AG10803 (cell line): ENCODE measurements at places on chromosomes 3 and 15.

GRCh38 chr15:64695561-64695992 lies 79.8 kb downstream of the RBPMS2 start:
- DNase-seq, result no peak

- DNase-seq, result no peak
These were observed 4.0 kb upstream of the IL17RE start for GRCh38 chr3:9898467-9899241.

GRCh38 chr3:50648313-50648712 lies 26.4 kb upstream of the DOCK3 start:
- DNase-seq, result no peak

DNA sequence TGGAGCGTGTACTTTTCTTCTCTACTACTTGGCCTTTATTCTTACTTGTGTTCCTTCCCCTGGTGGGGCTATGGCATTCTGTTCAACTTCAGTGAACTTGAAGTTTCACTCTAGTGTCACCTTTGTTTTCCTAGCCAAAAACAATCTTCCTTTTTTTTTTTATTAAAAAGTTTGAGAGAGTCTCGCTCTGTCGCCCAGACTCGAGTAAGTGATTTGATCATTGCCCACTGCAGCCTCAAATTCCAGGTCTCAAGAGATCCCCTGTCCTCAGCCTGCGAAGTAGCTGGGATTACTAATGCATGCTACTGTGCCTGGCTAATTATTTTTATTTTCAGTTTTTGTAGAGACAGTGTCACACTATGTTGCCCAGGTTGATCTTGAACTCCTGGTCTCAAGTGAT lies 124.8 kb downstream of the SST start:
- DNase-seq, result no peak

- DNase-seq, result no peak
These were observed 590.4 kb downstream of the PDCD6IP start for GRCh38 chr3:34388830-34389229.

DNA sequence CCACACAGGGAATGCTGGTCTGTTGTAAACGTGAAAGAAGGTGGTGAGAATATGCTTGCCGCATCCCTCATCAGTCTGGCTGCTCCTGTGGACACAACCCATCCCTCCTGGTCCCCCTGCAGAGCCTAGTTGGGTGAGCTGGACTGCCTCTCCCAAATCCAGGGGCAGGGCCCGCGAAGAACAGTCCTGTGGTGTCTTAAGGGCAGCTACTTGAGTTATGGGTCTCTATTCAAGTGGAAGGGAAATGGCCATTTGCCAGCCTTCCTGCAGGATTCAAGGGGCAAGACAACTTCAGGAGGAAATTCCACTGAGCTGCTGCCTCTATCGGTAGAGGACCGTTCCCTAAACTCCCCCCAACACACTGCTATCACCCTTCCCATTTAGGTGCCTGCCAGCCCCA lies 98.9 kb downstream of the IQSEC1 start:
- no peak for DNase-seq

DNA sequence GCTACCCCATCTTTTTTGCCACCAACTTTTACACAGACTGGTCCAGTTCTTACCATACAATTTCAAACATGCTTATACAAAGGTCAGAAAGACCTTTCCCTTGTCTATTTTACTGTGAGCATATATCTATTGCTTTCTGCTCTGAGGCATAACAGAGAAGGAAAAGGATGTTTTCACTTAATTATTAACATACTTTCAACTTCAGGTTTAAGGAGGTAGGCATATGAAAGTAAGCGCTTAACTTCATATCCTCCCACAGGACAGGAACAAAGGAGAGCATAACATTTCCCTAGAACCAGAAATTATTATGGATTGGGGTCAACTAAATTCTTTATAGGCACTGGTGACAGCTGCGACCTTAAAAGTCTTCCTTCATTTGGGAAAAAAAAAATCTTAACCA lies 1.1 kb downstream of the MYEF2 start:
- no peak for DNase-seq

DNA sequence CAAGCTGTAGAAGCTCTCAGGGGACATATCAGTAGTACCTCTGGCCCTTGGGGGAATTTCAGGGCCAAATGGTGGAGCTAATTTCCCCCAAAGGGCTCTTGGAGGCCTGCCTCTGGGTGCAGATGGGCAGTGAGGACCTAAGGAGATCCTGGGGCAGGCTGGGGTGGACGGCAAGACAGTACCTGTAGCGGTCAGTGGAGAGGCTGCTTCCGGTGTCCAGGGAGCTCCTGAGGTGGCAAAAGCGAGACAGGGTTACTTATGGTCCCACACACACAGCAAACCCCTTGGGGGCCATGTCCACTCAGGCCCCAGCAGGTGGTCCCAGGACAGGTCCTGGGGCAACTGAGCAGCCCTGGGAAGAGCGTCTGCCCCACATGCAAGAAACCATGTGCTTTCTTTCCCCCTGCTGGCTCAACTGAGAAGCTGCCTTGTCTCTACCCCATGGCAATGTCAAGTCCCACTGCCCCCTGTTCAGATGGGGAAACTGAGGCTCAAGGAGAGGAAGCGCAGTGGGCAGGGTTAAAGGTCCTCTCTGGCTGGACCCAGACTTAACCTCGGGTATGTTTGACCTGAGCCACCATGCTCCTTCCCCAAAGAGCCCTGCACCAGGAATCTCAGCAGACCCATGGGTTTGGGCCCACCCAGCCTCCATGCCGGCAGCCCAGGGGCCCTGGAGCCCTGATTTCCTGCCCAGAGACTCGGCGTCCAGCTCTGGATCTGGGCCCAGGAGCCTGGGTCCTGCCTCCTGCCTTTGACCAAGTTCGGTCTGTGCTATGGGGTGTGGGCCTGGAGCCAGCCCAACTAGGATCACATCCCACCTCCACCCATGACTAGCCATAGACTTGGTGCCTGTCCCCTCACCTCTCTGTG lies 25.7 kb downstream of the IQSEC1 start:
- no peak for DNase-seq

- DNase-seq, result no peak
These were observed 227.3 kb downstream of the FOXP1 start for GRCh38 chr3:71356265-71356664.

DNA sequence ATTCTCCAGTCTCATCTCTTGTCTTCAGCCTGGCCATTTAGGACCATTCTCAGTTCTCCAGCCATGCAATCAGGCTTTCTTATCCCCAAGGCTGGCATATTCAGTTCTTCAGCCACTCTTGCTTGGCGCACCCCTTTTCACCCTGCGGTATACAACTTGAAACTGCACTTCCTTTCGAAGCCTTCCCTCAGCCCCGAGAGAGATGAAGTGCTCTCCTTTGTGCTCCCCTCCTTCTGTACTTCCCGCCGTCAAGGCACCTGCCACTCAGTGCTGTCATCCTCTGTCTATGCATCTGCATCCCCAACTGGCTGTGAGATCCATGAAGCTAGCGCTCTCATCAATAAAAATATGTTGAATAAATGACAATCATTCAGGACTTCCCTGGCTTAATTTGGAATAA lies 45.7 kb downstream of the MORC1 start:
- no peak for DNase-seq

DNA sequence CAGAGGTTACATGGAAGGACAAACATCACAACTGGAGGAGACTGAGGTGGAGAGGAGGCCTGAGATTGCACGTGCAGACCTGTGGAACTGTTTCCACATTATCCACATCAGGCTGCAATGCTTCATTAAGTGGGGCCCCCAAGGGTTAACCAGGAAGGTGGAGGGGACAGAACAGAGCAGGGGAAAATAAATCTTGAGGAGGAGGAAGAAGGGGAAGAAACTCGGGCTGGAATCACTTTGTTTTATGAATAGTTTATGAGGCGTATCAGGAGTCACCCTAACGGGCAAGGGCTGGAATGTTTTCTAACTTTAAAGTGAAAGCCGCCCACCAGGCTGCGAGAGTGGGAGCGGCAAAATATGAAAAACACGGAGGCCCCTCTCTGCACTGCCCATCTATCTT lies 154.9 kb downstream of the WNT5A start:
- no peak for DNase-seq

GRCh38 chr3:168416446-168416845 lies 320.7 kb upstream of the GOLIM4 start:
- no peak for DNase-seq

DNA sequence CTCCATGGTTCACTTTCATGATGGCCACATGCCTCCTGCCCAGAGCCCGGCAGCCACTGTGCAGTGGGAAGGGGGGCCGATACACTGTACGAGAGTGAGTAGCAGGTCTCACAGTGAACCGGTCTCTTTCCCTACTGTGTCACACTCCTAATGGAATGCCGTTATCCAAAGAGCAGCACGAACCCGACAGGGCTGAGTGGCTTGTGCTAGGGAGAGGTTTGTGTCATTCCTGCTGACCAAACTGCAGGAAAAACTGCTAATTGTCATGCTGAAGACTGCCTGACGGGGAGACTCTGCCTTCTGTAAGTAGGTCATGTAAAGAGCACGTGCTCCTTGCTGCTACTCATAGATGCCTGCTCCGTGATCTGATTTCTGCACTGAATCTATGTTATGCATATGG lies 105.1 kb downstream of the ARPP21 start:
- DNase-seq, result no peak

- DNase-seq, result no peak
These were observed 835 bp downstream of the MEIS2 start for GRCh38 chr15:37099319-37100108.

- DNase-seq, result no peak
These were observed 53.2 kb upstream of the GATM start for GRCh38 chr15:45431511-45431910.

GRCh38 chr15:45180201-45180600 lies 7.6 kb downstream of the SHF start:
- DNase-seq, result no peak

DNA sequence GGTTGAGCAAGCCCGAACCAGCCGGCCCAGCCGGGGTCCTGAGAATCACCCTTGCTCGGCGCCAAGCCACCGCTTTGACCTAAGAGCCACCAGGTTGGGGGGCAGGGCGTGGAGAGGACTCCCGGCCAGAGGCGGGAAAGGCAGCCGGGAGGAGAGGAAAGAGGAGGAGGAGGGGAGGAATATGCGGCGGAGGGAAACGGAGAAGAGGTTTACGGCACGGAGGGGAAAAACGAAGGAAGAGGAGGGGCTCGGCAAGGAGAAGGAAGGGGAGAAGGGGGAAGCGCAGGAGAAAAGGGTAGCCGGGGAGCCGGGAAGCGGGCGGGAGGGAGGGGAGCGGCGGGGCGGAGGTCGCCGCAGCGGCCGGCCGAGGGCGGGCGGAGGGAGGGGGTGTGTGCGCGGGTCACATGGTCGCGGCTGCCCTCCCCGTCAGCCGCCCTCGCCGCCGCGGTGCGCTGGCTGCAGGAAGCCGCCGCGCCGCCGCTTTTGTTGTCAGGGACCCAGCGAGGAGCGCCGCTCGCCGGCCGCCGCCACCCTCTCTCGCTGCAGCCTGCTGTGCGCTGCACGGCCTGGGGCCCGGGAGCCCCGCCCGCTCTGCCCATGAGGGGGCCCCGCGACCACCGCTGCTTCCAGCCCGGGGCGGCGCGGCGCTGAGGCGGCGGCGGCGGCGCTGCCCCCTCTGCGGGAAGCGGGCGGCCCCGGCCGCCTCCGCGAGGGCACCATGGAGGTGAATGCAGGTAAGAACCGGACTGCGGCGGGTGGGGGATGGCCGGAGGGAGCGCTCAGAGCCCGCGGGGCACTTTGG lies at the start of gene NR1D2:
NR1D2 (plus strand) TSS at position 426 of the 802 bp plus-strand sequence; CDS start at position 719, 293 bp downstream.
- peak; percentile 81 for DNase-seq

DNA sequence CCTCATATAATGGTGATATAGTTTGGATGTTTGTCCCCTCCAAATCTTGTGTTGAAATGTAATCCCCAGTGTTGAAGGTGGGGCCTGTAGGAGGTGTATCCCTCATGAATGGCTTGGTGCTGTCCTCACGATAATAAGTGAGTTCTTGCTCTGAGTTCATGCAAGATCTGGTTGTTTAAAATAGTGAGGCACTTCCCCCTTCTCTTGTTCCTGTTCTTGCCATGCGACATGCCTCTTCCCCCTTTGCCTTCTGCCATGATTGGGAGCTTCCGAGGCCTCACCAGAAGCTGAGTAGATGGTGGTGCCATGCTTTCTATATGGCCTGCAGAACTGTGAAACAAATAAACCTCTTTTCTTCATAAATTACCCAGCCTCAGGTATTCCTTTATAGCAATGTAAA lies 39.2 kb downstream of the REC114 start:
- no peak for DNase-seq

- DNase-seq, result peak; percentile 24
These were observed 44.8 kb upstream of the UMPS start for GRCh38 chr3:124685481-124685880.

DNA sequence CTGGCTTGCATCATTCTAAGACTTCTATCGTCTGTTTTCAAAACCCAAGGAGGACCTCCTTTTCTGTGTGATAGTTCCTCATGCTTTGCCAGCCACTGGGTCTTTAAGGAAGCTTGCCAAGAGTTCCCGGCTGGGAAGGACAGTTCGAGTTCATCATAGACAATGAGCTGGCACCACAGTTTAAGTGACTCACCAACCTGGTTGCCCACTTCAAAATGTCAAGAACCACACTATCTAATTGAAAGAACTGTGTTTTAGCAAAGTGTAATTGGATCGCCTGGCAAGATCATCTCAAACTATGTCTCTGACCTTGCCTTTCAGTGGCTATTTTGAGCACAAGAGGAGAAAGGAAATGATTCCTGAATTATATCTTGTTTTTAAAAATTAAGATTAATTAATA lies 27.9 kb downstream of the SOX2 start:
- DNase-seq, result no peak

DNA sequence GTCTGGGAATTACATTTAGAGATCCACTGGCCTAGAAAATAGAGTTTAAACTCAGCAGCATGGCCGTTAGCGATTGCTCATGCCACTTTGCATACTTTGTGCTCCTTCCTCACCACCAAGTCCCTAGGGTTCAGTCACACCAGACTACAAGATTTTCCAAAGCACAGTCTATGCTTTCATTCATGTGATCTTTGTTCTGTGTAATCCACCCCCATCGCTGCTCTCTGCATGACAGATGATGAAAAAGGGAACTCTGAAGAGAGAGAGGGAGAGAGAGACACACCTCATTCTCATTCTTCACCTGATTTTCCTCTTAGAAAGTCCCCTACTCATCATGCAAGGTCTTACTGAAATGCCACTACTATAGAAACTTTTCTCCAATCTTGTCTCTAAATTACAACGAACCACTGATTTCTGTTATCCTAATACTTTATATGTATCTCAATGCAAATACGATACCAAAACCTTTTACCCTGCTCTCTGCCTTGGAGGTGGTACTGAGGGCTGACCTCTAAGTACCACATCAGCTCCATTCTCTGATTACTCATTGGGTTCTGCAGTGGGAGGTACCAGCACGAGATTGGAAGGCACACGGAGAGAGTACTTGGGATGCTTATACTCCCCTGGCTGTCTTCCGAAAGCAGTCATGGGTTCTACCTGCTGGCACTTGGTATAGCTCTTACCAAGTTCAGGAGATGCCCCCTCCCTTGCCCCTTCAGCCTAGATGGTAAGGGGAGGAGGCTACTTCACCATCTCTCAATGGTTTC lies 1.1 kb upstream of the PARP15 start:
- no peak for DNase-seq

GRCh38 chr3:7876741-7877297 lies 624.8 kb upstream of the LMCD1 start:
- no peak for DNase-seq

- DNase-seq, result peak; percentile 98
These were observed 207.0 kb upstream of the DCBLD2 start for GRCh38 chr3:99108508-99108907.

- DNase-seq, result no peak
These were observed 55.7 kb downstream of the GALK2 start for GRCh38 chr15:49225572-49226281.

- no peak for DNase-seq
These were observed 52.8 kb upstream of the SLC6A11 start for GRCh38 chr3:10763248-10763620.
